T-helper 9 cell (primary cell): ENCODE measurements at places on chromosomes 12 and 14.

DNA sequence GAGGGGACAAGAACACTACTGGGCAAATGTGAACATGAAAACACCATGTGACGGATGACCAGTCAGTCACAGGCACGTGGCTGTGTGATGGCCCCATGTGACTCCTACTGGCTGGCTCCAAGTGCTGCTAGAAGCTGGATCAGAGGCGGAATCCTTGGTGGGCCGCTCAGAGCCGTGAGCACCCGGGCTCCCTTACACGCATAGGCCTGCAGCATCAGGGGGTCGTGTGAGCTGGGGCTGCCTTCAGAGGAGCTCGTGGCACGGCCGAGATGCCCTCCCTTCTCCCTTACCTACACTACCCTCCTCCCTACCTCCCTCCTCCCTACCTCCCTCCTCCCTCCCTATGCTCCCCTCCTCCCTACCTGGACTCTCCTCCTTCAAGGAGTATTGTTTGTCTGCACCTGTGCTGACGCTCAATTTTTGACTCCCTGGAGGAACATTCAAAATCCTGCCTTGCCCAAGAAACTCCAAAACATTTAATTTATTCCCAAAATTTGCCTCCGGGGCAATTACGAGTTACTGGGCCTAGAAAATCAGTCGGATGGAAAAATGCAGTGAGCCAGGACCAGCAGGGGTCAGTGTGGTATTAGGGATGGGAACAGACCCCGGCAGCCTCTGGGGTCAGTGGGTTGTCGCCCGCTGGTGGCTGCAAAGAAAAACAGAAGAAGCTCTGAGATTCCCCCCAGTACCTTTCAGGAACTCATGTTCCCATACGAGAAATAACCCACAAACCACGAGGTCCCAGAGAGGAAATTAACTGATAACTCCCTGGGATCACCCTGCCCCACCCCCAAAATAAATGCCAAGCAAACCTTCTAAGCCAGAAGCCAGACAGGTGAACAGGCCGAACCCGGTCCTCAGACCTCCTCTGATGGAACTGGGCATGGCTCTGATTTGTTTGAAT, 61.3 kb downstream of the C14orf132 start:
- DNase-seq = peak; percentile 59

DNA sequence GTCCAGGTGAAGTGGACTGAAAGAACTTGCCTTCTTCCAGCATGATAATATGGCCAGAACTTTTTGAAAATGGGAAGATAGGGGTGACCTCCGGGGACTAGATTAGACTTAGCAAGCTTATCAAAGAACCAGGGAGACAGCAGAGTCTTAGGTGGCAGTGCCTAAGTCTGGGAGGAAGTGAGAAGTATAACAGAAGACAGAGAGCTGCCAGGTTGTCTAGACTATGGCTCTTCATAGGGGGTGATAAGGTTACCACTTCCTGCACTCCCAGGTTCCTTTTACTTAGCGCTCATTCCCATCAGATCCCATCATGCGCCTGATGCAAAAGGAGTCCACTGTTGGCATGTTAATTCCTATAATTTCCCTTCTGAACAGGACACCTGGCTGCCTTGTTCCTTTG, 69.9 kb downstream of the PLXNC1 start:
- DNase-seq = no peak

DNA sequence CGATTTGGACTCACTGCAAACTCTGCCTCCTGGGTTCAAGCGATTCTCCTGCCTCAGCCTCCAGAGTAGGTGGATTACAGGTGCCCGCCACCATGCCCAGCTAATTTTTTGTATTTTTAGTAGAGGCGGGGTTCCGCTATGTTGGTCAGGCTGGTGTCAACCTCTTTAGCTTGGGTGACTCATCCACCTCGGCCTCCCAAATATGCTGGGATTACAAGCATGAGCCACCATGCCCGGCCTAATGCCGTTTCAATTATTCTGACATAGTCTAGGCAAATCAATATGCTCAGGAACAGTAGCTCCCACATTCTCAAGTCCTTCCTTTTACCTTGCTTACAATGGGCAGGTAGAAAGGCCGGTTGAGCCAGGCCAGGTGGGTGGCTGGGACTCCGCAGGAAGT, 82.0 kb upstream of the EEA1 start:
- no peak for DNase-seq

DNA sequence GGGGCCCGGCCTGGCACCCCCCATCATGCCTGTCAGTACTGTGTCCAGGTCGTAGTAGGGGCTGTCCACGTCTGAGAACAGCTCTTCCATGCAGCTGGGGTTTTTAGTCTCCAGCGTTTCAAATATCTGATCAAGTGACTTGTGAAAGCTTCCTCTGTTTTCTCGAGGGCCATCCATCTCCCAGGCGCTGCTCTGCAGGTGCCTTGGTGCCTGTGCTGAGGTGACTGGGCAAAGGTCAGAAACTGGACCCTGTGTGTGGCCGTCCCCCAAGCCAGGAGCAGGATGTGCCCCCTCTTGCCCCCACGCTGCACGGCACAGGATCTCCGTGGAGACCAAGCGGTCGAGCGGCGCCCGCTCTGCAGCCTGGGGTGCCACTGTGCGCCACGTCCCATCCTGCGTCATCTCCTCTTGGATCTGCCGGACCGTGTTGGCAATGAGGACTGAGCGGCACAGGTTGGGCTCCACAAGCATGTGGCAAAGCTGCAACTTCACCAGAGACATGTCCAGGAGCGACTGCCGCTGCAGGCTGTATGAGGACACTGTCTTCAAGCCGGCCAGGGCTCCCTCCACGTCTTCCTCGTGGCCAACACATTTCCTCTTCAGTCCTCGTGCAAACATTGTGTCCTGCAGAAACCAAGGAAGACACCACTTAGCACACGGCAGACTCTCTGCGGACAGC, 9.4 kb downstream of the CDCA4 start:
- DNase-seq = no peak

- peak; percentile 13 for DNase-seq
These were observed 84.4 kb downstream of the VWF start for GRCh38 chr12:6039894-6040601.

- DNase-seq = peak; percentile 45
These were observed 672 bp downstream of the RDH11 start for GRCh38 chr14:67694791-67695393.

- DNase-seq = no peak
These were observed 47.3 kb upstream of the HMGA2 start for GRCh38 chr12:65776994-65777393.

DNA sequence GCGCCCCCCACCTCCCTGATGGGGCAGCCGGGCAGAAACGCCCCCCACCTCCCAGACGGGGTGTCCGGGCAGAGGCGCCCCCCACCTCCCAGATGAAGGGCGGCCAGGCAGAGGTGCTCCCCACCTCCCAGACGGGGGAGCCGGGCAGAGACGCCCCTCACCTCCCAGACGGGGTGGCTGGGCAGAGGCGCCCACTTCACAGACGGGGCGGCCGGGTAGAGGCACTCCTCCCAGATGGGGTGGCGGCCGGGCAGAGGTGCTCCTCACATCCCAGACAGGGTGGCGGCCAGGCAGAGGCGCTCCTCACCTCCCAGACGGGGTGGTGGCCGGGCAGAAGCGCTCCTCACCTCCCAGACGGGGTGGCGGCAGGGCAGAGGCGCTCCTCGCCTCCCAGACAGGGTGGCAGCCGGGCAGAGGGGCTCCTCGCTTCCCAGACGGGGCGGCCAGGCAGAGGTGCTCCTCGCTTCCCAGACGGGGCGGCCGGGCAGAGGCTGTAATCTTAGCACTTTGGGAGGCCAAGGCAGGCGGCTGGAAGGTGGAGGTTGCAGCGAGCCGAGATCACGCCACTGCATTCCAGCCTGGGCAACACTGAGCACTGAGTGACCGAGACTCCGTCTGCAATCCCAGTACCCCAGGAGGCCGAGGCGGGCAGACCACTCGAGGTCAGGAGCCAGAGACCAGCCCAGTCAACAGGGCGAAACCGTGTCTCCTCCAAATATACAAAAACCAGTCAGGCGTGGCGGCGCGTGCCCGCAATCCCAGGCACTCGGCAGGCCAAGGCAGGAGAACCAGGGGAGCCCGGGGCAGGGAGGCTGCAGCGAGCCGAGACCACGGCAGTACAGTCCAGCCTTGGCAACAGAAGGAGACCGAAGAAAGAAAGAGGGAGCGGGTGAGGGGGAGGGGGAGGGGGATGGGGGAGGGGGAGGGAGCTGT, 12.9 kb upstream of the PXN start:
- no peak for DNase-seq

- DNase-seq = no peak
These were observed at the start of gene SRRM4 for GRCh38 chr12:118981285-118982211. TSS of gene SRRM4 (plus strand) at chr12:118981541. CDS start at chr12:118981883, 342 bp downstream.

- DNase-seq = peak; percentile 67
These were observed 11.8 kb upstream of the SYNE2 start for GRCh38 chr14:63840981-63841380.

DNA sequence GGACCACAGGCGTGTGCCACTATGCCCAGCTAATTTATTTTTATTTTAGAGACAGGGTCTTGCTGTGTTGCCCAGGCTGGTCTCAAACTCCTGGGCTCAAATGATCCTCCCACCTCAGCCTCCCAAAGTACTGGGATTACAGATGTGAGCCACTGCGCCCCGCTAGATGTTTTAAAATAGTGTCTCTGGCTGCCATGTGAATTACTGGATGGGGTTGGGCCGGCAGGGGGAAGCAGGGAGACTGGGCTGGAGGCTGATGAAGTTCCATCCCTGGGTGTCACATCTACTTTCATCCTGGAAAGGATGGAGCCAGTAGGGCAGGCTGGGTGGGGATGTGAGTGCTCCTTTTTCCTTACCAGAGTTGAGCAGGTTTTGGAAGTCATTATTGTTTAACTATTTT, 46.1 kb downstream of the DNAH10 start:
- no peak for DNase-seq

GRCh38 chr14:27995691-27996090, 770.9 kb upstream of the FOXG1 start:
- DNase-seq = no peak

GRCh38 chr12:52308806-52309425, 12.3 kb downstream of the KRT83 start:
- DNase-seq = no peak

DNA sequence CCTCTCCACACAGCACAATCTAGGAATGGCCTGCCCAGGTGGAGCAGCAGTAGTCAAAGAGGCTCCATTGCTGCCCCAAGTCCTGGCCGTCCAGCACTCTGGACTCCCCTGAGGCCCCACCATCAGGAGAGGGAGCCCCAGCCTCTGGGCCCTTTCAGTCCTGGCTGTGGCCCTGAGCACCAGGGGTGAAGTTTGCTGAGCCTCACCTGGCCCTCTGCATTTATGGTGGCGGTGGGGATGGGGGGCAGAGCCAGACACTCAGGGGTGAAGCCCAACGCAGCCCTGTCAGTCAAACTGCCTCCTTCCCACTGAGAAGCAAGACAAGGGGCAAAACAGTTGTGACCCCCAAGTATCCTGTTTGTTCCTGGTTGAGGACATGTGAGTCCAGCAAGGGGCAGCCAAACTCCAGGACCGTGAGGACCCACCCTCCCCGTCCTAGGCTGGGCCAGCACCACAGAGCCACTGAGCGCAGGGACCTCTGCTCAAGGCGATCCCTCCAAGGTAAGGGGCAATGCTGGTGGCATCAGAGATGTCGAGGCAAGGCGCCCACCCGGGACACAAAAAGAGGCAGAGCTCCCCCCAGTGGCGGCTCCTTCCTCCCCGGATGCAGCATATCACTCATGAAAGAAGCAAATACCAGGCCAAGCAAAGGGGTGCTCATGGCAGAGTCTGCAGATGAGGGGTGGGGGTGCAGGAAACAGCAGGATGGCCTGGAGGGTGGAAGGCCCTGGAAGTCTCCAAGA, 4.8 kb upstream of the AMN start:
- peak; percentile 46 for DNase-seq

- DNase-seq = peak; percentile 52
These were observed 31.7 kb downstream of the RASAL1 start for GRCh38 chr12:113103756-113104450.

- no peak for DNase-seq
These were observed 436.3 kb downstream of the TMTC2 start for GRCh38 chr12:83123039-83123438.

- peak; percentile 72 for DNase-seq
These were observed 10.3 kb downstream of the EXOC3L4 start for GRCh38 chr14:103104654-103105452.

DNA sequence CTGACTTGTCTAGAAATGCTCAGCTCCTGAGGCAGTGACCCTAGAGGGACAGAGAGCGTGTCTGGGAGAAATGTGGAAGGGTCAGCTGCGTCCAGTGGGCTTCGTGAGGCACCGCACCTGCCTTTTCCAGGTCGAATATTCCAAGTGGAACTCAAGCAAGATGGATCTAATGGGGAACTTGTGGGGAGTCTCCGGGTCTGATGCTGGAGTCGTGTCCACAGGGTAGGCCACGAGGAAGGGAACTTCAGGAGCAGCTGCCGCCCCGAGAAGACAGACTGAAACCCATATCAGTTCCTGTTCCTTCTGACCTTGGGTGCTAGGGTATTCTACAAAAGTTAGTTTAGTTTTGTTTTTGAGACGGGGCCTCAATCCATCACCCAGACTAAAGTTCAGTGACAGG, 67.5 kb downstream of the TNFAIP2 start:
- no peak for DNase-seq

DNA sequence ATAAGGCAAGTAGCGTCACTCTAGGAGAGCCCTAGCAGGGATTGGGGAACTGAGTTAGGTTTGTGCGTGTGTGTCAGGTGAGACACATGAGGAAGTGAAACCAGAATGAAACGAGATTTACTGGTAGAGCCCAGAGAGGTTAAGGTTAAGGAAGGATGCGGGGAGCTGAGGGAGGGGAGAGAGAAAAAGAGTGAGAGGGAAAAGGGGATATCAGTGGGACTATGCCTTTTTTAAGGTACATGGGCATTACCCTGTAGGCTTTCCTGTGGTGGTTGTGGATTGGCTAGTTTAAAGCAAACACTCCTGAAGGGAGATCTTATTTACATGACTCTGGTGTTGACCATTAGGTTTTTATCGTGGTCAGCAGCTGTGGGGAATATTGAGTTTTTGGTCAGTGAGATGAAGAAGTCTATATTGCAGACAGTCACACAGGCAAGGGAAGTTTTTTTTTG, 13.9 kb downstream of the ZDHHC17 start:
- DNase-seq = no peak

GRCh38 chr12:139585-139984, 73.0 kb downstream of the IQSEC3 start:
- no peak for DNase-seq

GRCh38 chr12:117388951-117389446, 27.6 kb upstream of the NOS1 start:
- DNase-seq = no peak

DNA sequence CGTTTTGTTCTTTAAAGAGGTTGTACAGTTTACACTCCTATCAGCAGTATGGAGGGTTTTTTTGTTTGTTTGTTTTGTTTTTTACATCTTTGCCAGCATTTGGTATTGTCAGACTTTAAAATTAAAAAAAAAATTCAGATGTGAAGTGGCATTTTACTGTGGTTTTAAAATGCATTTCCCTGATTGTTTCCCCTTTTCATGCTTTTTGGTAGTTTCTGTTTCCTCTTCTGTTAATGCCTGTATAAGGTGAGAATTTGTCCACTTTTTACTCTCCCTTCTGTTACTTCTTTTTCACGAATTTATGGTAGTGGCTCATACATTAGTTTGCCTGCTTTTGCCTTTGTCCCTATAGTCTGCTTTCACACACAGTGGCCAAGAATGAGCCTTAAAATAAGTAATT, 36.6 kb downstream of the MNAT1 start:
- no peak for DNase-seq

- no peak for DNase-seq
These were observed 72.0 kb downstream of the BMP4 start for GRCh38 chr14:53884601-53885000.
